ENCODE measurements at places on chromosomes 3 and 15.

DNA sequence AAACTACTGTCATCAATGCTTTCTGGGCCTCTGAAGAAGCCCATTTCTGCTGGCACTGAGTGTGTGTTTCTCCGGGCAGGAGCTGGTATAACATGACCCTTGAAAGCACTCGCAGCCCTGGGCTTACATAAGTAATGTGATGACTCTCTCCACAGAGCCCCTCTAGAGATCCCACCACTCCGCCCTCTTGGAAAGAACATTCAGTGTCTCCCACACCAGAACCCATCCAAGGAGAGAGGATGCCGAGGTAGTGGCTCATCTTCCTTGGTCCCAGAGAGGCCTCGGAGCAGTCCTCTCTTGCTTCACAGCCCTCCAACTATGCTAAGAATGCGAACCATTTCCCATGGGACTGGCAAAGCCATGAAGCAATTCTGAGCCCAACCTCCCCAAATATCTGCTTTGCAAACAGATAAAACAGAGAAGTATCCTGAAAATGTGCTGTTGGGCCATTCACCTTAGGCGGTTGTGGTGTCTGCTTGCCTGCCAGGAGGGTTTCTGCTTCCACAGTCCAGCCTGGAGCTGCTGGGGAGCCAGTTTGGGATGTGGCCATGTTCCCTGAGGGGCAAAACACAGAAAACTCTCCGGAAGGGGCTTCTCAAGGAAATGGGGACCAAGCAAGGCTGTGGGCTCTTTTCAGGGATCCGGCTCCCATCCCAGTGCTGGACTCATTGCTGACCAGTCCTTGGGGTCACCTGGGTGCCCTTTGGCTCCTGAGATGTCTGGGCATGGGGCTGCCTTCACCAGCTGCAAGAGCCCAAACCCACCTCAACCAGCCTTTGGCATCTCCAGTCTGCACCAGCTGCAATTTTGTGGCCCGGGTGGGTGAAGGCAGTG, 47.3 kb downstream of the AMOTL2 start:
- DNase-seq = no peak

DNA sequence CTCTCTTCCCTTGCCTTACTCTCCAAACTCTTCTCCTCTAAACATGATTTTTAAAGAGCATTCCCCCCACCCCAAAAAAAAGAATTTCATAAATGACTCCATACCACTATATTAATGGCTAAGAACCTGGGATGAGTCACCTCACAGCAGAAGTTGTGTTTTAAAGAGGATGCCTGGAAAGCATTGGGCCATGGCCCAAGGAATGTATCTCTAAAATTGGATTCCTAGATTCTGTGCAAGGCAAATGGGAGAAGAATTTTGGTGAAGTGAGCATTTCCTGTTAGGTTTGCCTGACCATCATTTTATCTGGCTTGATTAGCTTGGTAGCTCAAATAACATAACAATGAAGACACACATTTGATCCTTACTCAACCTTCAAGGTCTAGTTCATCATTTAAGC, 251.4 kb downstream of the NR1D2 start:
- no peak for DNase-seq

GRCh38 chr15:90529011-90529370, 732 bp upstream of the CRTC3 start:
- no peak for DNase-seq

GRCh38 chr3:194043516-194043915, 92.4 kb upstream of the HES1 start:
- no peak for DNase-seq

DNA sequence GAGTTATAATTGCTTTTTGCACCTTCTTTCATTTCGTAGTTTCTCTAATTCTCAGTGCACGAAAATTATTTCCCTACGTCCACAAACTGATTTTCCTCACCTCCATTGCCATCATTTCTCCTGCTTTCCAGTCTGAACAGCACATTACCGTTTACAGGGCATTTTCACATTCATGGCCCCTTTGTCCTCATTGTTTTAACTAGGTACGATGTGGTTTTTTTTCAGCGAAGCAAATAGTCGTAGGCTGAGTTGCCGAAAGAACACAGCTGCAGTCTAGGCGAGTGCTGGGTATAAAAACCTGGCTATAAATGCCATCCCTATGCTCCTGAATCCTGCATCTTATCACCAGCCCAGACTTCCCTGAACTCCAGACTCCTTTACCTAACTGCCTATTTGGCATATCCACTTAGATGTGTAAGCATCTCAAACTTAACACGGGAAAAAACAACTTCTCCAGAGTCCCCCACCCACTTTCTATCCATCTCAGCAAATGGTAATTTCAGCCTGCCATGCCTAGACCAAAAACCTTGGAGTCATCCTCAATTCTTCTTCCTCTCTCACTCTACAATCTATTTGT, 691 bp upstream of the FSIP1 start:
- DNase-seq = no peak

DNA sequence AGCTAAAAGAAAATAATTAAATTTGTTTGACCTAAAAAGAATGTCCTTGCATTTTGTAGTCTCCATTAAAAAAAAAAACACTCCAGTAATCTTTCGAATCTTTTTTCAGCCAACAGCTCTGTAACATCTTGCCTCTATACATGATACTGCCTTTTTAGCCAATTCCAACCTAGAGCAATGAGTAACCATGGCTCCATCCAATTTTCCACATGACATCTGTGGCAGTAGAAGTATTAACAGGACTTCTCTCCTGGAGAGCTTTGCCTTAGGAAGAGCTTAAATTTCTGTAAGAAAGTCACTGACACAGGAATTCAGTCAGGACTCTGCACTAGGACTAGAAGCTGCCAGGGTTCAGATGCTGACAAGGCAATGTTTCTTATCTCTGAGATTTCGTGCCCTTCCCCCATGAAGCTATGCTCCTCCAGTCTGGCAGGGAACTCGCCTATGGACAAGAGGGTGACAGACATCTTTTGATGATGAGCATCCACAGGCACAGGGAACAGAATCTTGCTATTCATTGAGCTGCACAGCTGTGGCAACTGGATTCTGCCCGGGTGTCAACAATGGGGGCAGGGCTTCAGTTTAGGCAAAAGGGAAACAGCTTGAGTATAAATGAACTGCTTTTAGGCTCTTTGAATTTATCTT, 81.8 kb downstream of the ALCAM start:
- peak; percentile 90 for DNase-seq

GRCh38 chr15:73885954-73886700, 12.8 kb downstream of the TBC1D21 start:
- DNase-seq = no peak

DNA sequence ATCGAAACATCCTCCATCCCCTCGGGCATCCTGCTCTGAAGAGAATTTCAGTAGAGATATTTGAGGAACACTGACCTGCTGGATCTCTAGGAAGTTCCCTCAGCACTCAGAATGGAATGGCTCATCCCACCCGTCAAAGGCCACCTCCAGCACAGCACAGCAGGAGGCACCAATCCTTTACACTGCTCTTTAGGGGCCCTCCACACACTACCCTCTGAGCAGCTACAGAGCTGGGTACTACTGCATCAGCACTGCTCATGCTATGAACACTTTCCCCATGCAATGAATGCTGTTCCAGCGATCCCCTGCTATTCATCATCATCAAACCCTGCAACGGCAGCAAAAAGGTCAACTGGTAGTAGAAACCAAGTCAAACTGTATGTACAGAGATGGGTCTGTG, 40.5 kb downstream of the IGF2BP2 start:
- no peak for DNase-seq

Measured in hippocampal formation (tissue), 2 donors.